ENCODE measurements at places on chromosomes 13 and 19. TPM values are rescaled to one million over a fixed set of nuclear protein-coding genes. Genes with fewer than 3 reads are reported as not detected.
A peak's percentile ranks its signal among the peaks of the same experiment; 100 is the strongest.

Gene ZNF610
- 1.5 TPM for total RNA-seq

Gene ATCAY
- not detected for total RNA-seq

Gene LAIR1
- 92.8 TPM for total RNA-seq

DNA sequence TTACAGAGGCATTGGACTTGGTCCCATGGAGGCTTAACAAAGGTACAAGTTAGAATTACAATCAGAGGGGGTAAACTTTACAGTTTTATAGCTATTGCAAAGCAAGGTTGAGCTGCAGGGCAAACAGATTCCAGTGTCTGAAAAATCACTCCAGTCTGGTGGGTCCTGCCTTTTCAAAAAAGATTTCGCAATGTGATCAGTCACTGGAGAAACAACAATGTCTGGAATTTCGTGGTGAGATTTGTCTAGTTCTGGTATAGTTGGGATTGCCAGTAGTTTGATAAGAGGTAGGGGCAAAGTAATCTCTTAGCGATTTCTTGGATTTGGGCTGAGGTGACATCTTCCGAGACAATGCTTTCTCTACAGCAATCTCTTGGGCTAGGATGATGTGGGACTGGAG lies 1198.2 kb upstream of the PCDH9 start:
- no peak for DNase-seq

DNA sequence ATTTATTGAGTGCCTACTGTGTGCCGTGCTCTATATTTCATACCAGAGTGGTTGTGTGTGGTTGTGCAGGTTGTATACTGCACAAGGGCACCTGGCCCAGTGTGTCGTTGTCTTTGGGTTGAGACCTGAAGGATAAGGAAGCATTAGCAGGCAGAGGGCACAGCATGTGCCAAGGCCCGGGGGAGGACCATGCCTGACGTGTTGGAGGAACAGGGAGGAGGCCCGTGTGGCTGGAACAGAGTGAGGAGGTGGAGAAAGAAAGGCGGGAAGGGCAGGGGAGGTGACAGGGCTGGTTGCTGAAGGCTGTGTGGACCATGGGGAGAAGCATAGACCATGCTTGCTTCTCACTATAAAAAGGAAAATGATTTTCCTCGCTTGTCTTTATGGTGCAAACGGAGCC lies 26.8 kb downstream of the CELF5 start:
- no peak for DNase-seq

DNA sequence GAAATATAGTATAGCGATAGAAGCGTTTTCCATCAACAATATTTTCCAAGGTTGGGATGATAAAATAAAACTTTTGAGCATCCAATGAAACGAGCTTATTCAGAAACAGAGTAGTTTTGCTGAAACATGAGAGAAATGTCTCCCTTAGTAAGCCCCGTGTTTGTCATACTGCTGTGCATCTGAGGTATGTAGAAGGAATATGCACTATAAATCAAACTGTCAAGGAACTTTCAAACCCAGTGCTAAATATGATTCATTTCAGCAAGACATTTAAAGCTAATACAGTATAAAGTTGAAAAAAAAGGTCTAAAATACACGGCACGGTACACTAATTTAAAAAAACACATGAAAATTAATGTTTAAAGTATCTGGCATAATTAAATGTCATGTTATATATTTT lies 546.2 kb downstream of the SLITRK5 start:
- no peak for DNase-seq

- peak; percentile 72 for DNase-seq
Observed at GRCh38 chr19:34430738-34431625, 2.8 kb downstream of the UBA2 start.

DNA sequence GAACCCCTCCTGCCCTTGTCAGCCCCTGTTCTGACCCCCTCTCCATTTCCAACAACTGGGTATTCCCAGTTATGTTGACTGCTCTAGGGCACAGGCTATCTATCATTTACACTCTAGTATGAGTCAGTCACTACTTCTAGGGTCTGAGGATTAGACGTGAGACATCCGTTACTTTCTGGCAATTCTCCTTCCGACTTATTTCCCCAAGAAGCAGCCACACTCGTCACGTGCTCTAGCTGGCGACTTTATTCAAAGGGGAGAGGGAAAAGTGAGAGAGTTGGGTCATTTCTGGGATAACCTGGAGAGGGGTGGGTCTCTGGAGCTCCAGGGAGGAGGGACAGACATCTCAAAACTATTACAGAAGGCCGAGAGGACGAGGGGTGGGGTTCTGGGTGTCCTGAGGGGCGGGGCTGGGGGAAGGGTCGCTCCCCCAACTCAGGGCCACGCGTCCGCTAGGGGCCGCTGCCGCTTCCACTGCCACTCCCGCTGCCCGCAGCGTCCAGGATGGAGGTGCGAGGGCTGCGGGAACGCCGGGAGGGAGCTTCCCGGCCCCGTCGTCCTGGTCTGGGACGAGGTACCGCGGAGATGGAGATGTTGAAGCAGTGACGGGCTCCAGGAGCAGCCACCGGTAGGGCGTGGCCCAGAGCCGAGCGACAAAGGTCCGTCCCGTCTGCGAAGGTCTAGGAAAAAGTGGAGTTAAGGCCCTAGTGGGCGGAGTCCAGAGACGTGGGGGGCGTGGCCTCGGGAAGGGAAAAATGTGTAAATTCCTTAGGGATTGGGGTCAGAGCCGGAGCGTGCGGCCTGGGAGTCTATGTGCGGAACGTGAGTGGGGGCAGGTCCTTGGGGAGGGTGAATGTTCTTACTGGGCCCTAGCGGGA lies 8.9 kb downstream of the RTBDN start:
- no peak for DNase-seq

- DNase-seq = no peak
Observed at GRCh38 chr13:110001670-110002275, 215.4 kb upstream of the IRS2 start.

- DNase-seq = no peak
Observed at GRCh38 chr13:101149735-101150384, 266.4 kb downstream of the NALCN start.

DNA sequence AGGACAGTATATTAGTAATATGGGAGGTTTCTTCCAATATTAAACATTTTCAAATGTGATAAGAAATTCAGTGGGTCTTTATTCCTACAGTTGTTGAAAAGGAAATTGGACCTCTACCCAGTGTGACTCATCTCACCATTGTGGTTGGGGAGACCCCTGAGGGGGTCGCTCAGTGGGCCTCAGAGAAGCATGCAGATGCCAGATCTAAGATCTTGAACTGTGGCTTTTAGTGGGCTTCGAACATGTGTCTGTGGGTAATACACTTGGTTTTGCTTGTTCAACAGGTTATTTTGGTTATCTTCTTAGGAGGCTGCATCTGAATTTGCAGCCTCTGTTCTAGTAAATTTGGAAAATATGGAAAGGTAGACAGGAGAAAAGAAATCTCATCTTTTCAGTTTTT lies 132.3 kb downstream of the PCCA start:
- DNase-seq = no peak

DNA sequence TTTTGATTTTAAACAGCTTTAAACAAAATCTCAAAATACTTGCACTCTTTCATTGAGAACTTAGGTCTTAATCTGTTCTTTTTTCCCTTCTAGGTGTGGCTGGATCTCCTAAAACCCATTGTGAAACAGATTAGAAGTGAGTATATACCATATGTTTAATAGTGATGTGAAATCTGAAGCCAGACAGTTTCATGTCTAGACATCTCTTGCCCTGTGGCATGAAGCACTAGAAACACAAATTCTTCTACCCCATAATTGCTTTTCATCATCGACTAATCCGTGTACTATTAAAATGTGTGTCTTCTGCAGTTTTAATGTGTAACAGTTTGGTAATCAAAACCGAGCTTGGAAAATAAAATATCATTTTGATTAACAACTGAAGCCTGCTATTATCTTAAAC lies 188.2 kb upstream of the RNF113B start:
- no peak for DNase-seq

GRCh38 chr13:39586958-39587605 lies 15.9 kb downstream of the LHFPL6 start:
- DNase-seq = no peak

GRCh38 chr19:3868770-3869456 lies at the start of gene ZFR2:
Gene ZFR2 (minus strand): TSS chr19:3869038. CDS start chr19:3869017, 21 bp downstream.
- peak; percentile 36 for DNase-seq

- DNase-seq = no peak
Observed at GRCh38 chr13:36447501-36447900, 15.2 kb downstream of the CCNA1 start.
